ENCODE measurements at places on chromosomes 3 and 15. TPM values are rescaled to one million over a fixed set of nuclear protein-coding genes. Genes with fewer than 3 reads are reported as not detected.

DNA sequence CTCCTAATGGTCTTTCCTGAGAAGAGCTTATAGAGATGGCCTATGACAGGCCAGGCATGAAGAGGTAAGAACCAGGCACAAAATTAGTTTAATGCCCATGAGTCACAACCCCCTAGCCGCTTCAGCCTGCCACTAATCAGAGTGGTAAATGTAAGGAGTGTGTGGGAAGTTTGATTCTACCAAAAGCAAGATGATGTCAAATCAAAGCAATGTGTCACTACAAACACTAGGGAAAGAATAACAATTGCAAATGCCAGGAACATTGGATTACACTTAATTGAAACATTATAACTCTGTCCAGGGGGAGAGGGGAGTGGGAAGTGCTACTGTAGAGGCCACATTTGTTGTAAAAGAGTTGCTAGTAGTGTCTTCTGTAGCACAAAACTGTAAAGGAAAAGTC, 596.6 kb upstream of the AGTR1 start:
- DNase-seq = no peak

Gene CCDC13
- 1.1 TPM for total RNA-seq

DNA sequence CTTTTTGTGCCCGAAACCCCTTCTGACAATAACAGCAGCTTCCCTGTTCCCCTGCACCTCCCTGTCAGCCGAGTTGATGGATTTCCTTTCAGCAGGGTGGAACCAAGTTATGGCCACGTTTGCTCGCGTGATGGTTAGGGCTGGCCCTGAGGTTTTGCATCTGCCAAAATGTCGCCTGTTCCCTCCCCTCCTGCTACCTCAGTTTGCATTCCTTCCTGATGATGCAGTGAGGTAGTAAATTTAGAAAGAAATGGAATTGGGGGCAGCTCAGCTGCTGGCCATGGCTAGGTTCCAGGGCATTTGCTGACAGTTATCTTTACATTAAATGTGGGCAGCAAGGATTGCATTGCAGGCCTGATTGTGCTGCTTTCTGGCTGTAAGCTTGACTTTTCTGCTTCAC, 13.2 kb downstream of the LIMD1 start:
- no peak for DNase-seq

DNA sequence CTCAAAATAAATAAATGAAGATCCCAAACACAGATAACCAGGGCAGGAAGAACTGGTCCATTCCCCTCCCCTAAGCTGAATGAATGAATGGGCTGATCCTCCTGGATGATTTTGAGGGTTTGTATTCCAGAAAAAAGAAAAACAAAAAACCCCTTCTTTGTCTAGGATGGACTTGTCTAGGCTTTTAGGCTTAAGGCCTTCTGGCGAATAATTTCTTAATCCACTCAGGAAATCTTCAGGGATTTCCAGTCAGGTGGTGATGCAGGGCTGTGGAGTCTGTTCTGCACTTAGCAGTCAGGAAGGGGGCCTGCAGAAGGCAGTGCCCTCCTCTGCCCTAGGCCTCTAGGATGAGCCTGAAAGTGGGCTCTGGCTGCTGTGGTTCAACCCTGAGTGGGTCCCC, 52.1 kb downstream of the BDH1 start:
- no peak for DNase-seq

DNA sequence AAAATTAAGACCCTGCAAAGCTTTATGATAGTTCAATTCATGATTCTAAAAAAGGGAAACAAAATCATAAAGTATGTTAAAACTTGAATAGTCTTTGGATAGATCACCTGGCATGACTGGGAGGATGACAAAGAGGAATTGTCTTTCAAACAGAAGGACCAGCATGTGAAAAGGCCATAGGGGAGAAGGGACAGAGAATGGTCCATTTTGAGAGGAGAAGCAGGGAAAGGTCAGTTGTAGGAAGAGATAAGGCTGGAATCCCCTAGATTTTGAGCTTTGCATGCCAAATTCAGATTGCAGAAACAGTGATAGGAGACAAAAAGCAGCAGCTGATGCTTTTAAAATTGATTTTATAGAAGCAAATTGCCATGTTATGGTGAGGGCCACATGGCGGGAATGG, 12.7 kb downstream of the PROS1 start:
- DNase-seq = no peak

Gene ADAMTS17
- total RNA-seq = 0.82 TPM

DNA sequence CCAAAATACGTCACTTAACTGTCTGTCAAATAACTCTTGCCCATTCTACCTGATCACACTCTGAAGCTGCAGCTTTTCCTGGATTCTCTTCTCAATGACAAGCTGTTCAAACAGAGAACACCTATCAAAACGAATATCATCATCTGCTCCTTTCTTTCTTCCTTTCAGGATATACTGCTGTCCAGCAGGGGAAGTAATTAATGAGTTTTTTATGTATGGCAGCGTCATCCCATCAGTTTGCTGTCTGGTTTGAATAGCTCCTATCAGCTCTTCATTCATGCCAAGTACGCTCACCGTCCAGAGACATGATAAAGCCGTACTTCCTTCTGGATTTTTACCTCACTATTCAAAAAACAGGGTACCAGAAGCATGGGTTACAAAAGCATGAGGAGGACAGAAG, at the start of gene CHRM5:
Gene CHRM5, plus strand, starts transcription at position 274 of the 400 bp plus-strand sequence. CDS start 94,221 bp downstream, outside the sequence.
- no peak for DNase-seq

DNA sequence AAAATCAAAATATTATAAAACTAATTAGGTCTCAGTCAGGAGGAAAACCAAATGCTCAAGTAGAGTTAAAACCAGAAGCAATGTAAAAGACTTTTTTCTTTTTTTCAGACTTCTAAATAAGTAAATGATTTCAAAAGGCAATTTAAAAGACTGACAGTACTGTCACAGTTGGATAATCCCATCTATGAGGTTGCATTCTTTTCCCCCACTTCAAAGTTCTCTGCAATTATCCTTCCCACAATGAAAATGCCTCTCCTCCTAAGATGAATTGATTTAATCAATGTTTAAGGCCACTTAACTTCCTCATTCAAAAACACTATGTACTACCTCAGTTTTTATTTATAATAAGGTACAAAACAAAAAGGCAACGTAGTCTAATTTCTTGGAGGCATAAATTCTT, 8.1 kb downstream of the MRPL3 start:
- DNase-seq = no peak

GRCh38 chr3:161946443-161946960, 449.9 kb downstream of the OTOL1 start:
- no peak for DNase-seq

GRCh38 chr15:60721707-60722106, 242.8 kb upstream of the ICE2 start:
- DNase-seq = no peak

DNA sequence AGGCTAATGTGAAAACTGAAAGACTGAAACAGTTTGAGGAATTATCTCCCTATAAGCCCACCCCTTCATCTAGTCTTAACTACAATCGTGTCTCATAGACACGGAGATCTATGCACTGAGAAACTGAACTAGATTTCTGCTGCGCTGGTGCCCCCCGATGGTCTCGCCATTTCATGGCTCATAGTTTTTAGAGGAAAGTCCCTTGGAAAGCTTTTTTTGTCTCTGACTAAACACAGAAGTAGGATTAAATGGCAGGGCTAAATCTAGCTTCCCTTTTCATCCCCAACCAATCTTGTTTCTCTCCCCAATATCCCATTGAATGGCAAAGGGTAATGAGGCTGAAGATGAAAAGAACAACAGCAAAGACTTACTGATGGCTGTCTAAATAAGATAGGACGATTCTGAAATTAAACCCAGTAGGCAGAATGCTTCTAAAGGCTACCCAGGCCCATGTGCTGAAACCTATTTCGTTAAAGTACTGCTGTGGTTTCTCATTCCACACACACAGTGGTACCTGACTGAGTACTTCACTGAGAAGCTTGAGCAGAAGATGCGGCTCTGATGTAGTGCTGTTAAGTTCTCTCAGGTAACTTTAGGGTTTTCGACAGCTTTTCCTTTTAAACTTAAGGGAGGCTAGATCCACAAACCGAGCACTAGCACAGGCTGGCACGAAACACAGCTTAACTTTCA, 142.7 kb downstream of the GADL1 start:
- DNase-seq = peak; percentile 80

DNA sequence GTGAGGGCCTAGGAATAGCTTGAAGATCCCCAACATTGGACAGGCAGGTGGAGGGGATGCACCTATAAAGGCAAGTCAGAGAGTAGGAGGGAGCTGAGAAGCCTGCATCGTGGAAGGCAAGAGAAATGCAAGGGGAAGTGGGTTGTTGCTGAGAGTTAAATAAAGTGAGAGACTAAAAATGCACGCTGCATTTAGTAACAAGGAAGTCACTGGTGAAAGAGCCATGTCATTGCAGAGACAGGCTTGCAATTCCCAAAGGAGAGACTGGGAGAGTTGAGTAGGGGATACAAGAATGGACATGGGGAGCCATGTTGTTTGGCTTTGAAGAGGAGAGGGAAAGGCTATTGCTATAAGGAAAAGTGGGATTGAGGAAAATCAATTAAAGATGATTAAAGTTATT, 77.0 kb upstream of the HEG1 start:
- DNase-seq = no peak

DNA sequence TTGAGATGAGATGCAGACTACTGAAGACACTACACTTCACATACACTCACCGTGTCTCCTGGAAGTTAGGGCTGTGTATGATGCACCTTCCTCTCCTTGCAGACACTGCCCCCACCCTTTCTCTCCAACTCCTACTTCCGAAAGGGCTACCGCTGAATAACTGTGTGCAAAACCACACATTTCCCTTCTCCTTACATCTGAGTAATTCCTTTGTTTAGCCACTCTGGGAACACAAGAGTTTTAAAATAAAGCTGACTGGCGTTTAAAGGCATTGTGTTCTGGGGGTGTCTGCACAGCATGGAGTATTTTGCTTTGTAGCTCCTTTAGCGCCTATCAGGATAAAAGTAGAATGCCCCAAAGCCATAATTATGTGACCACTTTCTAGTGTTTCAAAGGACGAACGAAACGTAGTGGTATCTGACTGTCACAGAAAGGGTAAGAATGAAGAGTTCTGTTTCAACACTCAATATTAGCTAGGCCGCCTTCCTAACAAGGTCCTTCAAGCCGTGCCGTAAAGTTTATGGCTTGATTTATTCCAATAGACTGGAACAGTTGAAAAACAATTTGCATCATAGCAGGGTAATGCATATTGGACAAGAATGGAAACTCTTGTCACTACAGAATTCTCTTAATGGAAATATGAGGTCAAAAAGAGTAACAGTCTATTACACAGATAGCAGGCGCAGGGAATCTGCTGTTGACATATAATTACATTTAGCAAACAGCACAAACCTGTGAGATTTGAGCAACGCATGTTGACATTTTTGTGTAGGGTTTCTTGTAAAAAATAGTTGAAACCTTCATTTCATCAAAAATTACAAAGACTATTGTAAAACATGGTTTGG, 619.9 kb downstream of the FOXP1 start:
- DNase-seq = no peak

Gene IMPG2
- total RNA-seq = 0.18 TPM

DNA sequence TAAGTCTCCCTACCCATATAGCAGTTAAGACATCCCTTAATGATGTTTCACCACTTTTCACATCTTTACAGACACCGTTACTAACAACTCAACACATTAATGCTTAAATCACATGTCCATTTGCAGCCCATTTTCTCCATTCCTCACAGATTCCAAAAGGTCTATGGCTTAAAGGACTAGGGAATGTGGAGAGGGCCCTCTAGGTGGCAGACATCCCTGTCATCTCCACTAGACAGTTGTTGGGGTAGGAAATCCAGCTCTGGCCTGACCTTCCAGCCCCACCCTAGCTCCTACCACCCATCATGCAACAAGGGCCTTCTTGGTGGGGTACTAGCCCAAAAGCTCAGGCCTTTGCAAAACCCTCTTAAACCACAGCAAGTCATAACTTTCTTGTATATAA, 25.2 kb downstream of the CPEB1 start:
- DNase-seq = peak; percentile 73

- no peak for DNase-seq
These were observed 263.5 kb upstream of the RASGRP1 start for GRCh38 chr15:38828031-38828532.

GRCh38 chr3:112982710-112983109, 7.8 kb upstream of the CD200R1 start:
- no peak for DNase-seq

GRCh38 chr15:31325595-31326155, 960 bp upstream of the KLF13 start:
- DNase-seq = peak; percentile 77

GRCh38 chr3:61573441-61573840, 12.1 kb downstream of the PTPRG start:
- no peak for DNase-seq

GRCh38 chr15:47439146-47440111, 277.9 kb upstream of the SEMA6D start:
- no peak for DNase-seq

- DNase-seq = no peak
These were observed 117.9 kb downstream of the MEGF11 start for GRCh38 chr15:66135664-66136063.

DNA sequence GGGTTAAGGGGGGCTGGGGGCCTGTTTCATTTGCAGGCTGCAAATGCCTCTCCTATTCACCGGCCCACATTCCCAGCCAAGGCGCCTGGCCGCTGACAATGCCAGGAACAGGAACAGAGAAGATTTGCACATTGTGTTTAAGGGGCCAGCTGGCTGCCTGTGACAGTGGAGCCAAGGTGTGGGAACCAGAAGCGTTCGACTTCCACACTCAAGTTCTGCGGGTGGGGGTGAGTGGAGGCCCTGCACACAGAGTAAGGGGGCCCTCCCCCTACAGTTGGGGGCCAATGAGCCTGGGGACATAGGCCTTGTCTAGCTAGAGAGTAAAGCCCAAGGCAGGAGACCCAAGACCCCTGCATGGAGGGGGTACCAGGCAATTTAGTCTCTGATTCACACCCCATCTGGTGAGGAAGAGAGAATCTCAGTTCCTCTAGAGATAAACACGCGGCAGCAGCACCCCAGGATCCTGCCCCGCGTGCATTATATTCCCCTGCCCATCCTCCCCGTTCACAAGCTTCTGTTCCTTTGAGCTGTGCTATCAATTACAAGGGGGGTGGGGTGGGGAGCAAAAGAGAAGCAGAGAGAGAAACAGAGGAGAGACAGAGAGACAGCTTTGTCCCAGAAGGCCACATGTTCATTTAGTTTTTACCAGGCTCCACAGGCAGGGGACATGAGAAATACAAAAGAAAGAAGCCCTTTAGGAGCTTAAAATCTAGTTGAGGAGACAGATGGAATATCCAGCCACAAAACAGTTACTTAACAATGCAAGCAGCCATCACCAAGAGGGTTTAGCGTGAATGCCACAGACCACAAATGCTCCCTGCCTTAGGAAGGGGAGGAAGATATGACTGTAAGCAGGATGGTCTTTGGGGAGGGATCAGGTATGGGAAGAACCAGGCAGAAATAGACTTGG, 9.2 kb downstream of the IGDCC3 start:
- peak; percentile 89 for DNase-seq

Data from endodermal cell (in vitro differentiated cells).